ENCODE measurements at places on chromosomes 6 and 20.
A peak's percentile ranks its signal among the peaks of the same experiment; 100 is the strongest.

DNA sequence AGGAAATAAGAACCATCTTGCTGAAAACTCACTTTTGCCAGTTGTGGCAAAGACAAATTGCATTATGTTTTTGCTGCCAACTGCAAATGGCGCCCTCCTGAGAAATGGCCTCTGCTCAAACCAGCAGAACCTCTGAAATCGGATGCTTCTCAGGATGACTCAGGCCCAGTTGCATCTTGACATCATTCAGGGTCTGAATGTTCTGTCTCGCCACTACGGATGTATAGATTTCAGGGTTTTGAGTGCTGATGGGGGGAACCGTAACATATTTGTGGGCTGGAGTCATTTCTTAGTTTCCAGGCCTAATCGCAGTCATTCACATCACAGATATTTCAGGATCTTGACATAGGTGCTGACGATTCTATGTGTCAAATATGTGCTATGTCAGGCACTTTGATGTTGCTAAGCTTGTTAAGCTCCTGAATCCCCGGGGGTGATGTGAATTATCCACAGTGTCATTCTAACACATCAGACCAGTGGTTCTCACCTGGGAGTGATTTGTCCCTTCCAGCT is 207.1 kb downstream of the NFATC2 start:
- peak; percentile 93 for DNase-seq

DNA sequence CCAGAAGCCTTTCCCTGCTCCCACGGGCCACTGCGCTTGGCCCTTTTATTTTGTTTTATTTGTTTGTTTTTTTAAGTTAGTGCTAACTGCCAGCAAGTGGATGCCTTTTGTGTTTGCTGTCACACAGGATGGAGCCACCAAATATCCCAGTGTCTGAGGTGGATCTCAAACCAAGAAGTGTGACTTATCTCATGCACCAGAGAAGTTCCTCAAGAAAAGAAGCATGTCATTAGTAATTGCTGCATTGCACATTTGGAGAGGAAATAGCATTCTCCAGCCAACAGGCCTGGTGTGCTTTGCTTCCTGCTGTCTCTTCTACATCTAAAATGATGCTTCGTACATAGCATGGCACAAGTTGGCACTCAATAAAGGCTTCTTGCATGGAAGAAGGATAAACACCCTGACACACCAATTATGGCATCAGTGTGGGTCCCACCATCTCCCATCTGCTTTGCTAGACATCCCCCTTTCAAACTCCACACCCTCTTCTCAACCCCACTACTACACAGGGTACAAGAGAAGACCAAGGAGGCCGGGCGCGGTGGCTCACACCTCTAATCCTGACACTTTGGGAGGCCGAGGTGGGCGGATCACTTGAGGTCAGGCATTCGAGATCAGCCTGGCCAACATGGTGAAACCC is 1.9 kb upstream of the ATP9A start:
- no peak for DNase-seq

DNA sequence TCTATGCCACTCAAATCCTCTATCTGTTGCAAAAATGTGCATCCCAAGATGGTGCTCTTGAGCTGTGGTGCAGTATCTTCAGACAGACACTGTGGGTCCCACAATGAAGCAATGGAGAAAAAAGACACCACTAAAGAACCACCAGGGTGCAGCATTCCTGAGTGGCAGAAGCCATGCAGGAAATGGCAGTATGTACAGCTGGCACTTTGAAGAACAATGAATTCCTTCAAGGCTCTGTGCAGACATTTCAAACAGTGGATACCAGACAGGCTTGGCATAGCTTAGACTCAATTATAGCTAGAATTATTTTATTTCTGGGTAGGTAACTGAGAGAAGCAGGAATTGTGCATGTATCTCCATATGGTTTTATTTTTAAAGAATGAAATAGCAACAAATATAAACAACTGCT is 24.0 kb upstream of the HDAC2 start:
- peak; percentile 90 for DNase-seq

DNA sequence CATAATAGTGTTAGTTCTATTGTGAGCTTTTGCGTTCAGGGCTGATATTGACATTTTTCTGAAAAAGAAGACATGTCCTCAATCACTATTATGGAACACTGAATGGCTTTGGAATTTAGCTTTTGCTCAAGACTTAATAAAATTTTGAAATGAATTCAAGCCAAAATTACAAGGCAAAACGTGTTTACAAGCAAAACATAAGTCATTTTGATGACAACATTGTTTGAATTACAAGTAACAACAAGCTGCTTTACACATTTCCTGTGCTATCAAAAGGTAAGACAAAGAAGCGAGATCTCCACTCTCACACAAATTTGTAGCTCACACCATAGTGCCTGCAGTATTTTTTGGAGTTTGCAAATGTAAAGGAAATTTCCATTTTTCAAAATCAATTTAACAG is 37.4 kb downstream of the POU3F2 start:
- DNase-seq, result no peak

- peak; percentile 73 for DNase-seq
These were observed 638 bp downstream of the BLCAP start for GRCh38 chr20:37526839-37527637.

DNA sequence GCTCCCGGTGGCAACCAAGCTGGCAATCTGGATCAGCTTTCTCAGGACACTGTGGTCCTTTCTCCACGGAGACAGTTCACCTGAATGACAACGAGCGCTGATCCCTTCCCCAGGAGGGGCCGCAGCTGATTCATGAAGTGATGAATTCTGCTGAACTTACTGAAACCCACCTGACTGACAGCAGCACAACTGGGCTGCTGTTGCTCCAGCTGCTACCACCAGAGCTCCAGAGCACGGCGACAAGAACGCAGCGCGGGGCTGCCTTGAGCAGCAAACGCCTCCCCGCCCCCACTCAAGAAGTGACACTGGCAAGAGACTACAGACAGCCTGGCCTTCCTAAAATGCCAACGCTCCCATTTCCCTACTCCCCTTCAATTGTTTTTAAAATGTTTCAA is 10.0 kb downstream of the PXDC1 start:
- no peak for DNase-seq

DNA sequence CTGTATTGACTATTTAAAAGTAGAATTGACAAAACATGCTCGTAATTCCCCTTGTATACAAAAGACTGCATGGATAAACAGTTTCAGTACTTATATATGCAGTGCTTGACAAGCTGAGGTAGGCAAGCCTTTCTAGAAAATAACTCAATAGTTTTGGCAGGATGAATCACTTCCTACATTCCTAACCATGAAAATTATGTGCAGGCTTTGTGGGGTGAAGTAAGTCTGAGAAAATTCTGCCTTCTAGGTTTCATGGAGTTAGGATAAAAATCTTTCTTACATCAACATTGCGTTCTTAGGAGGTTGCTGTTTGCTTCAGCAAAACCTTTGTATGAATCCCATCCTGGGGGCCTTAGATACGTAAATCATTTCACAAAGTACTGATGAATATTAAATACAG is 801.4 kb upstream of the EYS start:
- DNase-seq, result peak; percentile 60

DNA sequence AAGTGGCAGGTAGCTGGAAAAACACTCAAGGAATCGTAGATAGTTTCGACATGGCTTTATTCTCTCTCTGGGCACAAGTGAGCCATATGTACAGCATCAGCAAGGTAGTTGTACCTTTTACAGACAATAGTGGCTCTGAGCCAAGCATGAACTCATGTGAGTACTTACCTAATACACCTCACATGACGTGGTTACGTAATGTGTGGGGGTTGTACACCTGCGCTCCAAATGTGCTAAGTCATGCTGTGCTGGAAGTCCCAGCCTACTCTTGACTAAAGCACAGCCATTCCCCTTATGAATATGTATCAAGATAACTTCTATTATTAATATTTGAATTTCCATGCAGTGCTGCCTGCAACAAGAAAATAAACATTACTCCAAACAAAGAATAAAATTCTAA is 78.8 kb upstream of the HMGN3 start:
- no peak for DNase-seq

DNA sequence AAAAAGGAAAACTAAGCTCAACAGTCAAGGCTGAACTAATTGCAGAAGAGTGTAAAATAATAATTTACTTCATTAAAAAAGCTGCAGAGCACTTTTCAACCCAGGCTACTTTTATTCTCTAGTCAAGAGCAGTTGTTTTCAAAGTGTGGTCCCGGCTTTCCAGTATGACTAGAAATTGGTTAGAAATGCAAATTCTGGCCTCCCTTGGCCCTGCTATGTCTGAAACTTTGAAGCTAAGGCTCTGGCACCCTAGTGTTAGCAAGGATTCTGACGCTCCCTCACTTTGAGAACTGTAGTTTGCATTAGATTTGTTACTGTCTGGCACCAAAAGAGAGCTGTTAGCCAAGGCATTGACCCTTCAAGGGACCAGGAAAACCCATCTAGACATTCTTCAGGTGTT is 9.5 kb upstream of the NXT1 start:
- no peak for DNase-seq

DNA sequence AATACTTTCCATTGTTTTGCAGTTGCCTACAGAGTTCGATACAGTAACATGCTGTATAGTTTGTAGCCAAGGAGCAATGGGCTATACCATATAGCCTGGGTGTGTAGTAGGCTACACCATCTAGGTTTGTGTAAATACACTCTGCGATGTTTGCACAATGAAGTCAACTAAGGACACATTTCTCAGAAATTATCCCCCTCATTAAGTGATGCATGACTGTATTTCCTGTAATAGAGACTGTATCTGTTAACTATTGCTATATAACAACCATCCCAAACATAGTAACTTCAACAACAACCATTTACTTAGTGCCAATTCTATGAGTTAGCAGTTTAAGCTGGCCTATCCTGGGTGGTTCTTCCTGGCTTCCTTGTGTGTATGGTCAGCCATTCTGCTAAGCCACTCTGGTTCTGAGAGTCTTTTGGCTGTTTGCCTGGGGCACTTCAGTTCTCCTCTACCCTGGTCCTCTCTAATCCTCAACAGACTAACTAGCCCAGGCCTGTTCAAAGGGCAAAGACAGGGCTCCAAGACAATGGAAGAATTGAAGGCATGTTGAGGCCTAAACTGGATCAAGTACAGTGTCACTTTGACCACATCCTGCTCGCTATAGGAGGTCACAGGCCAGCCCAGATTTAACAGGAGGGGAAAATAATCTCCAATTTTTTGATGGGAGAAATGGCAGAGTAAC is 124.0 kb downstream of the PLCB1 start:
- DNase-seq, result no peak

DNA sequence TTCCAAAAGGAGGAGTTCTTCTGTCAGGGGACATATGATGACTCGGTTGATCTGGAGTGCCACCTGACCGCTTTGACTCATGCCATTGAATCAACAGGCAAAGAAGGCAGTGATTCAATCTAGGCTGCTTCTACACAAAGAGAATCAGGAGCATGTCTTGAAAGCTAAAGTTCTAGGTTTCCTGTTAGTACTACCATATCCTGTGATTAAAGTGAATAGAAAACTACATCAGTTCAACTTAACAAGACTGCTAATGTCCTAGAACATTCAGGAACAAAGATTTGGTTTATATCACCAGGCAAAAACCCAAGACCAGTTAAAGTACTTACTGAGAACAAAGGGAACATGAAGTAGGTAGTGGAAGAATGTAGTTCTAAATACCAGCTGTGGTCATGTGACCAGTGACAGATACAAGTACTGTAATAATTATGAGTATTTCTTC is 216.8 kb upstream of the SGK1 start:
- peak; percentile 28 for DNase-seq

DNA sequence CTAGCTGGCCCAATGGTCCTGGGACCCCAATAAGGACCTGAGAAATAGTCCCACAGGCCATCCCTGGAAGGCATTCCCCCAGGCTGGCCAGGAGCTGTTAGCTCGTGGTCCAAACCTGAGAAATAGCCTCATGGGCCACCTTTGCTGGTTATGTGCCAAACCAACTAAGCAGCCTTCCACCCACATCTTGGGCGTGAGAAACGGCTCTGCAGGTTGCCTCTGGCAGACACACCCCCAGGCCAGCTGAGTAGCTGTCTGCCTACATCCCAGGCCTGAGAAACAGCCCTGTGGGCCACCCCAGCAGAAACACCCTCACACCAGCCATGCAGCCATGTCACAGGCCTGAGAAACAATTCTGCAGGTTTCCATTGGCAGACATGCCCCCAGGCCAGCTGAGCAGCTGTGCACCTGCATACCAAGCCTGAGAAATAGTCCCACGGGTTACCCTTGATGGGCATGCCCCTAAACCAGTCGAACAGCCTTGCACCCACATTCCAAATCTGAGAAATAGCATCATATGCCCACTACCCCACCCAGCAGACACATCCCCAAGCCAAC is 567.8 kb upstream of the ID4 start:
- DNase-seq, result no peak

DNA sequence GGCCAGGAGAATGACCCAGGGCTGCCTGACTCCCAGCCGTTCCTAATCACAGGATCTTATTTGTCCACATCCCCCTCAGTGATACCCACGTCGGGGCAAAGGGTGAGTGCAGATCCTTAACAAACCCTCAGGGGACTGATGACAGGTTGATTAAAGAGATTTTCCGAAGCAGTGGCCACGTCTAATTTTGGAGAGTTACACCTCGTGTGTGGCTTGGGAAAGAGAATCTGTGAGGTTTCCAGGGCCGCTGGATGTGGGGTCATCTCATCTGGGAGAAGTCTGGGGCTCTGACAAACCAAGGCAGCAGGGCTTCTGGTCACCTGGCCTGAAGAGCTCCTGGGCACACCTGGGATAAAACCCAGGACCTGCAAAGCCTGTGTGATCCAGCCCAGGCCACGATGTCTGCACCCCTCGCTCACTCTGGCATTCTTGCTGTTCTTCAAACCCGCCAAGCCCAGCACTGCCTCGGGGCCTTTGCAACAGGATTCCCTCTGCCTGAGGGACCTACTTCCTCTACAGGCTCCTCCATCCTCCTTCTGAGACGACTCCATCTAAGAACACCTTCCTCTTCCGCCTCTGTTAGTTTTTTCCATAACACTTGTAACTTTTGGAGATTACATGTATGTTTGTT is 4.7 kb downstream of the JPH2 start:
- DNase-seq, result no peak

DNA sequence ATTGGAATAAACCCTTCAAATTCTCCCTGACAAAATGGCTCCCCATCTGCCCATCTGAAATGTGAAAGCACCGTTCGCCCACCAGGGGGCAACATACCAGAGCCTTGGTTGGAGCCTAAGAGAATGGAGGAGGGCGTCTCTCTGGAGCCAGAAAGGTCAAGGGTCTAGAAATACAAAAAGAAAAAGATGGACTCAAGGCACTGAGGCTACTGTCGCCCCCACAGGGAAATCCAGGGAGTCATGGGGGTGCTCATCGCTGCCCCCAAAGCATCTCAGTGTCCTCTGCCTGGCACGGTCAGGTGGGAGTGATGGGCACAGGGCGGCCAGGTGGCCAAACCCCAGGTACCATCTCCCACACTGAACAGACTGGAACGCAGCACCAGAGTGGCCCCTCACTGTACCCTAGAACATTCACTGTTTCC is 136.3 kb downstream of the ZMYND8 start:
- DNase-seq, result peak; percentile 39

DNA sequence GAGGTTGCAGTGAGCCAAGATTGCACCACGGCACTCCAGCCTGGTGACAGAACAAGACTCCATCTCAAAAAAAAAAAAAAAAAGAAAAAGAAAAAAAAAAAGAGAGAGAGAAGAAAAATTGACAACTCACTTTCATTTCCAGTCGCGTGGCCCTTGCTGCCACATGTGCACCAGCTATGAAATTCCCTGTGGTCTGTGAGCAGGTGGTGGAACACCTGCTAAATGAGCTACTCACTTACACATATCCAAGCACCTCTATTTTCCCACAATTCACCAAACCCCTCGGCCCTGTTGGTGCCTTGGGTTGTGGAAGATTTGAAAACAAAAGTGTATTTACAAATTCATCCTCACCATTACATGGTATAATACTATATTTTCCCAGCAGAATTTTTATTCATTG is 105.2 kb upstream of the ASF1A start:
- no peak for DNase-seq

- DNase-seq, result no peak
These were observed 518.5 kb downstream of the TENT5A start for GRCh38 chr6:81233990-81234389.

Measured in adipocyte (in vitro differentiated cells).